ENCODE measurements at places on chromosomes 4 and X.

DNA sequence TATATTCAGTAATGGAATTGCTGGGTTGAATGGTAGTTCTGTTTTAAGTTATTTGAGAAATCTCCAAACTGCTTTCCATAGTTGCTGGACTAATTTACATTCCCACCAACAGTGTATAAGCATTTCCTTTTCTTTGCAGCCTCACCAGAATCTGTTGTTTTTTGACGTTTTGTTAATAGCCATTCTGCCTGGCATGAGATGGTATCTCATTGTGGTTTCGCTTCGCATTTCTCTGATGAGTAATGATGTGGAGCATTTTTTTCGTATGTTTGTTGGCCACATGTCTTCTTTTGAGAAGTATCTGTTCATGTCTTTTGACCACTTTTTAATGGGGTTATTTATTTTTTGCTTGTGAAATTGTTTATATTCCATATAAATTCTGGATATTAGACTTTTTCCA, 13.6 kb upstream of the MAGED4B start:
- DNase-seq, result no peak

DNA sequence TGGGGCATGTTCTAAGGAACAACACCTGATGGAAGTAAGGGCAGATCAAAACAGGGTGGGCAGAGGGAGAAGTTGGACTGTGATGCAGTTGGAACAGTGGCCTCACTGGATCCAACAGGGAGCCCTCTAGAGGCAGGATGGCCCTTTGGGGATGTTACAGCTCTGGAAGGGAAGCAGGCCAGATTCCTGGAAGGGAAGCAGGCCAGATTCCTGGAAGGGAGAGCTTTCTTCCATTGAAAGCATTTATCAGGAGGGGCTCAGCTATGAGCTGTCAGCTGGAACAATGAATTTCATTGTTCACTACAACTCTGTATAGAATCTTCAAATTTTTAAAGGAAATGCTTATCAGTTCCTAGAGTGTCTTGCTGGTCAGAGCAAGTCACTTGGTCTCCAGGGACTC, 17.7 kb downstream of the IL15 start:
- DNase-seq, result no peak

- DNase-seq, result no peak
Measured at GRCh38 chrX:113741744-113742143, 842.1 kb upstream of the HTR2C start.

DNA sequence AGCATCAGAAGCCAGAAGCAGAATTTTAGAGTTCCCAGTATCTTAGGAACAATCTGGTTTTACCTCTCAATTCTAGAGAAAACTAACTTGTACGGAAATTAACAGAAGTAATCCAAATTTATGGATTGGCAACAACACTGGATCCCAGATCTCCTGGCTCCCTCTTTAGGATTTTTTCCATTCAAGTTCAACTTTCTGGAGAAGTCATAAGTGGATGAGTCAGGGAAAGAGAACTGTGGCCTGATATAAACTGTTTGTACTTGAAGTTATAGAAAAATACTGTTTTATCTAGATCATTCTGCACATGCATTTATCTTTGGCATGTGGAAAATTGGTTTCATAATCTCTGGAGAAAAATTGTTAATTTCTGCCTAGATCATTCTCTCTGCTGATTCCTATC, 380.4 kb downstream of the PCDH7 start:
- no peak for DNase-seq

DNA sequence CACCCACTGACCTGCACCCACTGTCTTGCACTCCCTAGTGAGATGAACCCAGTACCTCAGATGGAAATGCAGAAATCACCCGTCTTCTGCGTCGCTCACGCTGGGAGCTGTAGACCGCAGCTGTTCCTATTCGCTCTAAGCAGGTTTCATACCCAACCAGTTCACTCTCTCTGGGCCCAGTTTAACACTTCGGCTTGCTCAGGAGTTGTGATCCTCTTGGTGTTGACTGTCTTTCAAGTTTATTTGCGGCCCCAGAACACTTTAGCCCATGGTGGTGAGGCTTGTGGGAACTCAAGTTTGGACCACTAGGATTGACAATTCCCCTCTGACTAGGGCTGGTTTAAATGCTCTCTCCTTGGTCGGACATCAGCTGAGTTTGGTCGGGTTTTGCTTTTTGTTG, 147.0 kb downstream of the DACH2 start:
- no peak for DNase-seq

GRCh38 chr4:121100093-121100775, 27.9 kb upstream of the NDNF start:
- DNase-seq, result no peak

- no peak for DNase-seq
Measured at GRCh38 chr4:139633195-139633594, 32.4 kb upstream of the MGST2 start.

DNA sequence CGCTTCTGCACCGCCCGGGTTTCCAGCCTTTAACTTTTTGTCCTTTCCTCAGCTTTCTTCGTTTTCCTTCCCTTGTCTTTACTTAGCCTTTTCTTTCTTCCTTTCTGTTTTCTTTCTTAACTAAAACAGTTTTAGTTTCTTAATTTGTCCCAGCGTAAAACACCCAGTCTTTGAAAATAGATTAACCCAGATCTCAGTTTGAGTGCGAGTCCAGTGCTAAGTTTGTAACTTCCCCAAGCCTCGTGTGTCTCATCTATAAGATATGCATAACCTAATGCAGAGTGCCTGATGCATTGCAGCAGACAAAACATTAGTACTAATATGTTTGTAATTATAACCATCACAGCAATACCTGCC, 460 bp upstream of the GEMIN8 start:
- DNase-seq, result no peak

- no peak for DNase-seq
Measured at GRCh38 chr4:30863021-30863420, 142.9 kb downstream of the PCDH7 start.

GRCh38 chrX:38654302-38654701, 93.0 kb downstream of the TSPAN7 start:
- DNase-seq, result no peak

GRCh38 chr4:162661913-162662312, 498.1 kb upstream of the FSTL5 start:
- no peak for DNase-seq

DNA sequence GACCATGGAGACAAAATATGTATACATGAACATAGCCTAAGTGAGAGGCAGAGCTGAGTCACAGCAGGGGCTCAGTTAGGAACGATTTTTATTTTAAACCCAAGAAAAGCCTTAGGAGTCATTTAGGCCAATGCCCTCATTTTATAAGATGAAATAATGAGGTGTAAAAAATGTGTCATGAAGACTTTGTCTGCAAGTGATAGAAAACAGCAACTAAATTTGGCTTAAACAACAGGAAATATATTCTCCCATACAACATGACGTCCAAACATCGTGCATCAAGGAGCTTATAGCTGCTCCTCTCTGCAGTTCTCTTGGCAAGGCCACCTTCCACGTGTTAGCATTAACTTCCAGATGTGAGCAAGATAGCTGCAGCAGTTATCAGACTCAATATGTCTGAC, 16.8 kb downstream of the SCFD2 start:
- DNase-seq, result no peak

DNA sequence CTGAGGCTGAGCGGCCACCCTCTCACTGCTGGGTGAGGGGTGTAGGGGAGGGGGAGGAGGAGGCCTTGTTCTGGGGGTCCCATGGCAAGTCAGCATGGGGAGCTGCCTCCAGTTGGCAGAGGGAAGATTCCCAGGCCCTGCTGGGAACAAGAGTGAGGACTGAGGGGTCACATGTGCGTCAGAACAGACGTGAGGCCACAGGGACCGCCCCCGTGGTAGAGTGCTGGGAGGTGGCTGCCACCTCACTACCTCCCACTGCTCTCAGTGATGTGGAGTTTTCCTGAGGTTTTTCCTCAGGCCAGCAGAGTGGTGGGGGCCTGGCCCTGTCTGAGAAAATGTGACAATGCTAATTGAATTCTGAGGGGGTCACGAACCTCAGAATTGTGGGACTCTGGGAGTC, 568 bp downstream of the MAGEC1 start:
- no peak for DNase-seq

DNA sequence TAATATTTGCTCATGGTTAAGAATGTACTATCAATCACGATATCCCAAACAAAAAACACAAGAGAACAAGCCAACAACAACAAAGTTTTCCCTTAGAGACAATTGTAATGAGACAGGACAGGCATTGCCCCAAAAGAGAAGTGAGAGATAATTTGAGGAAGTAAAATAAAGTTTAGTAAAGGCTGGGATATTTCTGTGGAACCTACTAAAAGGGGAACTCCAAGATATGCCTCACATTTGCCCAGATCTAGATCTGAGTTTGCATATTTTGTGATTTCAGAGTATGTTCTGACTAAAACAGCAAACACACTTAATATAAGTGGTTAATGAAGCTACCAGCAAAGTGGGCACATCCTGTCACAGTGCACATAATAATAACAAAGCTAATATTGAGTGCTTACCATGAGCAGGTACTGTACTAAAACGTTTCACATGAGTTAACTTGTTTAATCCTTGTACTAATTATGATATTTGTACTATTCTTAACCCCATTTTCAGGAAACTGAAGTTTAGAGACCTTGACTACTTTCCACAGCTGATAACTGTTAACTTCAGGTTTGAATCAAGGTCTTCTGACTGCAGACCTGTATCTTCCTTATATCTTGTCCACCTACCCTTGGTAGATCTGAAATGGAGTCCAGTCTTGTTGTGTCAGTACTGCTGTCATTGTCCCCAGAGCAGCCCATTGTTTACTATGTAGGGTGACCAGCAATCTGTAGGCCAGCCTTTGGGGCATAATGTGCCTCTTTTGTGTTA, 26.0 kb upstream of the BMP2K start:
- DNase-seq, result no peak

DNA sequence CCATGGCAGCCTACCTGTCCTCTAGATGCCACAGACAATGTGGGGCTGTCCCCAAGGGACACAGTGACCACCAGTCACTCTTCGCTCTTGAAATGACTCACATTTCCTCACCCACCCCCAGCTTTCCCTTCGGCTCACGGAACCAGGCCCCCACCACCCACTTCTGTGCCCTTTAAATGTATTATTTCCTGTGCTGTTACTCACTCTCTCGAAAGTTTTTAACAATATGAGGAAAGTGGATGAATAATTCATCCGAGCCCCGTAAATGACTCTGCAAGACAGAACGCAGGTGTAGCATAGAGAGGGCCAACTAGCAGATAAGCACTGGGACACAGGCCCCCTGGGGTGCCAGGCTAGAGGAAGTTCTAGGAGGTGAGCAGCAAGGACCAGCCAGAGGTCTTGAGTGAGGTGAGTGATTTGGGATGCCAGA, 179.5 kb upstream of the TBL1X start:
- DNase-seq, result peak; percentile 60

DNA sequence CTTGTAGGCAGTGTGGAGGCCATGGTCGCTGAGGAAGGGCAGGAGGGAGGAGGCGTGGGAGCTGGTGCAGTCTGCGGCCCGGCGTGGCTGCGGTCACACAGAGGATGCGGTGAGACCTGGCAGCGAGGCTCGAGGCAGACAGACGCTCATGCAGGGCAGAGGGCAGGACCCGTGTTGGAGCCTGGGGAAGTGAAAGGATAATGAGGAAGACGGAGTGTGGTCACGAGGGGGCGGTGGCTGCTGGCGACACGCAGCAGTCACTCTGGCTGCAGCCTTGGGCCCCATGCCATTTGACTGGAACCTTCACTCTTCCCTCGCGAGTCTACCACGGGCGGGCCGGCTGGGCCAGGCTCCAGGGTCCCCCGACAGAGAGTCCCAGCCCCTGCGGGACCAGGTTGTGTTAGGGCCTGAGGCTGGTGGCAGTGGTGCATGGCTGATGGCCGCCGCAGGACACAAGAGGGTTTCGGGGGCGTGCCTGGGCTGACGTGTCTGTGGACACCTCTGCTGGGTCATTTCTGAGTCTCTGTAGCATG, 68.8 kb upstream of the HGFAC start:
- DNase-seq, result no peak
